Non-pigmented ciliary epithelial cell (primary cell): ENCODE measurements at places on chromosomes 13 and 19.

GRCh38 chr19:29003641-29004409 is 209.1 kb downstream of the UQCRFS1 start:
- no peak for DNase-seq

GRCh38 chr19:30448386-30449077 is 76.3 kb downstream of the ZNF536 start:
- no peak for DNase-seq

- DNase-seq: no peak
These were observed 31.3 kb upstream of the LSM14A start for GRCh38 chr19:34141025-34141424.

DNA sequence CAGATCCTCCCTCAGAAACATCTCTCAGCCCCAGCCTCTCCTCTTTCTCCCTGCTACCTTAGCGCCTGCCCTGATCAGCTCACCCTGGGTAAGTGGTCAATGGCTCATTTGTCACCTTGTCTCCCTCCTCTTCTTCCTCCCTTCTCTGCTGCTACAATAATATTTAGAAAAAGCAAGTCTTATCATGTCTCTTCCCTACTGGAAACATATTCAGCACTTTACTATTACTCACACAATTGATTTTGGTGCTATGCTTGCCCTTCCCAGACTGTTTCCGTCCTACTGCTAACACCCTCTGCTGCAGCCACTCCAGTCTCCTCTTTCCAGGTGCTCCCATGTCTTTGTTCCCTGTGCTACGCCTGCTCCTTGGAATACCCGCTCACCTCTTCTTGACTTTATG is 35.8 kb downstream of the ESD start:
- no peak for DNase-seq

DNA sequence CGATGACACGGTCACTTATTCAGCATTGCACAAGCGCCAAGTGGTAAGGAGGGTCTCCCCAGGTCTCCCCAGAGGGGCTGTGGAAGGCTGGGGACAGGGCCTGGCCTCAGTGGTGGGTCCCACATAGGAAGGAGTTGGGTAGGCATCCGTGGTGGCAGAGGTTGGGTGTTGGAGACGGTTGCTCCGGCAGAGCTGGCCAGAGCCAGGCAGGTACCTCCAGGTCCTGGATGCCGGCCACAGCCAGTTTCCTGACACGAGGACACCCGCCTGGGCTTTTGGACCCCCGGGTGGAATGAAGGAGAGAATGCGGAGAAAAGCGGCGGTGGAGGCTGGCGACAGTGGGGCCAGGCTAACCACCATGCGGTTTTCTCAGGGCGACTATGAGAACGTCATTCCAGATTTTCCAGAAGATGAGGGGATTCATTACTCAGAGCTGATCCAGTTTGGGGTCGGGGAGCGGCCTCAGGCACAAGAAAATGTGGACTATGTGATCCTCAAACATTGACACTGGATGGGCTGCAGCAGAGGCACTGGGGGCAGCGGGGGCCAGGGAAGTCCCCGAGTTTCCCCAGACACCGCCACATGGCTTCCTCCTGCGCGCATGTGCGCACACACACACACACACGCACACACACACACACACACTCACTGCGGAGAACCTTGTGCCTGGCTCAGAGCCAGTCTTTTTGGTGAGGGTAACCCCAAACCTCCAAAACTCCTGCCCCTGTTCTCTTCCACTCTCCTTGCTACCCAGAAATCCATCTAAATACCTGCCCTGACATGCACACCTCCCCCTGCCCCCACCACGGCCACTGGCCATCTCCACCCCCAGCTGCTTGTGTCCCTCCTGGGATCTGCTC is 1.3 kb upstream of the FFAR1 start:
- no peak for DNase-seq

- no peak for DNase-seq
These were observed 3.6 kb downstream of the PRMT1 start for GRCh38 chr19:49680421-49681351.

DNA sequence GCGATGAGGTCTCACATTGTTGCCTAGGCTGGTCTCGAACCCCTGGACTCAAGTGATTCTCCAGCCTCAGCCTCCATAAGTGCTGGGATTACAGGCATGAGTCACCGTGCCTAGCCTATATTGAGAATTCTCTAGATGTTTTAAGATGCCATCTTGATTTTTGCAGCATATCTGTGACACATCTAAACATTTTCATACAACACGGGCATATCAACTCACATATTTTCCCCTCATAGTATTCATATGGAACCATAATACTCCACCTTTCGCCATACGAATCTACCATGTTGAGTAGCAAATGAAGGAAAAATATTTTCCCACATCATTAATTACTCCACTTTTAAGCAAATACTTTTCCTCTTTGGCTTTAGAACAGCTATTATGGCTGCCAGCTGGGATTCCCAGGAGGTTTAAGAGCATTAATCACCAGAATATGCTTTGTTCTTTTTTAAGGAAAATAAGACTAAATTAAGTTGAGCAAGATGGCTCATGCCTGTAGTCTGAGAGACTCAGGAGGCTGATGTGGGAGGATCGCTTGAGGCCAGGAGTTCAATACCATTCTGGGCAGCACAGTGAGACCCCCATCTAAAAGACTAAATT is 56.9 kb upstream of the GTF2F2 start:
- no peak for DNase-seq

- DNase-seq: no peak
These were observed 10.9 kb upstream of the VWA8 start for GRCh38 chr13:41971848-41972247.

GRCh38 chr13:77860507-77860981 is 58.1 kb downstream of the EDNRB start:
- peak; percentile 54 for DNase-seq
